ENCODE measurements at places on chromosomes 11 and 22. TPM values are rescaled to one million over a fixed set of nuclear protein-coding genes. Genes with fewer than 3 reads are reported as not detected.

GRCh38 chr11:14673824-14674405 is 30.3 kb downstream of the PDE3B start:
- DNase-seq = no peak

The KREMEN1 gene
- 8.4 TPM for total RNA-seq

The ACRV1 gene
- total RNA-seq = not detected

The GPHA2 gene
- not detected for total RNA-seq

DNA sequence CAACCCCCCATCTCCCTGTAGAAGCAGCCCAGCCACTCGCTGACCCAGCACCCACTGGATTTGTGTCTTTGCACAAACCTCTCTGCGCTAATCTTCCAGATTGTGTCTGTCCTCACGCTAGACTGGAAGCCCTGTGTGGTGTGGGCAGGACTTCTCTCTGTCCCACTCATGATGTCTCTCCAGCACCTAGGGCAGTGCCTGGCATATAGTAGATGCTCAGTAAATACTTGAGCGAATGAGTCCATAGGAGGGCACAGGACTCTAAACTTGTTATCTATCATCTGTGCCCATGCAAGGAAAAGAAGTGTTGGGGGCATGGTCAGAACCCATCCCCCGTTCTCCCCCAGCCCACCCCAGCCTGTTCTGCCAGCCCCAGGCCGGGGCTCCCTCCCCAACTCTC is 22.9 kb downstream of the RPL3 start:
- no peak for DNase-seq

The WNT7B gene
- not detected for total RNA-seq

The GDPD4 gene
- total RNA-seq = not detected

DNA sequence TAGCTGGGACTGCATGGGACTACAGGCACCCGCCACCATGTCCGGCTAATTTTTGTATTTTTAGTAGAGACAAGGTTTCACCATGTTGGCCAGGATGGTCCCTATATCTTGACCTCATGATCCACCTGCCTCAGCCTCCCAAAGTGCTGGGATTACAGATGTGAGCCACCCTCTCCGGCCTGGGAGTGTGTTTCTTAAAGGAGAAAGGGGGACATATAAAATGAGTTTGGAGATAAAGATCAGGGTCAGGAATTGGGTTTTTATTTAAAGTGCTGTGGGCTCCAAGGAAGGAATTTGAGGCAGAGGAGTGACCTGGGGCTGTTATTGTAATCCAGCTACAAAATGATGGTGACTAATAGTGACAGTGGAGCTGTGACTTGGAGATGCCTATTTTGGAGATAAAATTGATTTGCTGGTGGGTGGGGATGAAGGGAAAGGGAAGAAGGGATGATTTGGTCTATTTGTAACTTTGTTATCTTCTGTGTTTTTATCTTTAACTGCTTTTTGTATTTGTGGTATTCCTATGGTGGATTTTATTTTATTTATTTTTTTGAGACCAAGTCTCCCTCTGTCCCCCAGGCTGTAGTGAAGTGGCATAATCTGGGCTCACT is 5.0 kb downstream of the CRKL start:
- DNase-seq = no peak

The P2RX6 gene
- 0.81 TPM for total RNA-seq

The C11orf42 gene
- total RNA-seq = not detected

GRCh38 chr22:38946771-38947170 is 10.6 kb upstream of the APOBEC3A start:
- DNase-seq = no peak

The DAGLA gene
- 1.4 TPM for total RNA-seq

- DNase-seq = no peak
Observed at GRCh38 chr11:17979770-17980371, 33.0 kb downstream of the SERGEF start.

The FGF19 gene
- total RNA-seq = not detected

GRCh38 chr11:69648679-69649575 is 8.0 kb downstream of the CCND1 start:
- no peak for DNase-seq

The PGA4 gene
- not detected for total RNA-seq

- no peak for DNase-seq
Observed at GRCh38 chr11:27696115-27696514, 4.1 kb downstream of the BDNF start.

- no peak for DNase-seq
Observed at GRCh38 chr11:45663486-45664375, 1.7 kb downstream of the CHST1 start.

DNA sequence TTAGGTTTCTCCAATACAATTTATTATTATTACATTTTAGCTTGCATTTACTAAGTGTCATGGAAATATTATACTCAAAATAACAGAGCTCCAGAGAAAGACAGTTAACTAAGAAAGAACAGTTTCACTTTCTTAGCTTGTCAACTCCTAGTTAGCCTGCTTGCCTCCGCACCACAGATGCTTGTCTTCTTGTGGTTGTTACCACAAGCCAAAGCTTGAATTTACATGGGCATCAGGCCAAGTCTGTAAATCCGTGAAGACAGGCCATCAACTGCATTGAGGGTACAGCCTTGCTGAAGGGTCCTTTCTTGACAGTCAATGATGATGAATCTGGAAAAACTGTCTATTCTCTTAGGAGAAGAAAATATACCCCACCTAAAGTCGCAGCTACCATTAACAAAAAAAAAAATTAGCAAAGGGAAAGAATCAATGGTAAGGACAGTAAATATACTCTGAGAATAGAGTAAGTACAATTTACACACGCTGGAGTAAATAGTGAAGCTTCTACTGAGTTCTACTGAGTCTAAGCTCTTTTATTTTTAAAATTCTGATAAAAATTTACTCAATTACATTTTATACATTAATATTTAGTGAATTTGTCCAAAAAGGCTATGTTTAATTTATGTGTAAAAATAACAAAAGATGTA is 15.6 kb upstream of the DENND5A start:
- no peak for DNase-seq

DNA sequence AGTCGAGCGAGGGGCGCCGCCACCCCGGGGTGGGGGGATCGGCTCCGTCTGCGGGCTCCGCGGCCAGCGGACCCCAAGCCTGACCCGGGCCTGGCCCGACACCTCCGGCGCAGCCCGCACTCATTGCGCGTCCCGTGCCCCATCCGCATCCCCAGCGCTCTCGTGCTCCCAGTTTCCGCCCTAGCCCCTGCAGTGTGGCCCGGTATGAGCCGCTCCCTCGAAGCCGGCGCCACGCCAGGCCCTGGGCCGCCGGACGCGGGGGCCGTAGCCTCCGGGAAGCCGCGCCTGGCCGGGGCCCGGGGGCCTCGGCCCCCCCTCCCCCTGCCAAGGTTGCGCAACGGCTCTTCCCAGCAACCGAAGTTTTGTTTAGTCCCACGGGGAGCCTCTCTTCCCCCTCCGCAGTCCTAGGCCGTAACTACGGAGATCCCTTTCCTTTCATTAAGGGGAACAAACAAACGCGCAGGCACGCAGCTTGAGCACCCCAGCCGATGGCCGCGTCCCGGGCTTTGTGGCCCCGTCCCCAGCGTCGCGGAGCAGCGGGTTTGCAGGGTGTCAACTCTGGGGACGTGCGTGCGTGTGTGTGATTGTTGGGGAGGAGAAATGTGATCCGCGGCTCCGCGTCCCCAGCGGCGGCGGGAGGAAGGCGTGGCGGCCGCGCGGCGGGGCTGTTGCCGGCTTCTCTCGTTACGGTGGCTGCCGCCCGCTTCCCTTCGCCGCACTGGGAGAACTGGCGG is 883 bp downstream of the HIPK3 start:
- peak; percentile 40 for DNase-seq

The KRTAP5-1 gene
- not detected for total RNA-seq

GRCh38 chr11:2575591-2576051 is 124.2 kb downstream of the KCNQ1OT1 start:
- DNase-seq = no peak

DNA sequence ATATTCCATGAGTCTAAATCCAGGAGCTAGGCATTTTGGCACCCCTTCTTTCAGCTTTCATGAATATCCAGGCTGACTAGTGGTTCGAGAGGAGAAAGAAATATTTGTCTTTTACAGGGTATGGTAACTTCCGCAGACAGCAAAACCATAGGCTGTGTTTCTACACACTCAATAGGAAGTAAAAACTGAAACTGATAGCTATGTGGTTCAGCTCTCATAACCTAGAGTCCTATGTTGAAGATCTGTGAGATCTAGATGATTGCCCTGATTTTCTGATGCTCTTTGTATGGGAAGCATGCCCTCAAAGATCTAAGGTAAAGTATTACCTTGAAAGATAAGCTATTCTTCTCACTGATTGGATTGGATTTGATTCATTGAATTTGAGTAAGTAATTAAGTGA is 118.3 kb downstream of the CD44 start:
- DNase-seq = no peak

The TSSK2 gene
- not detected for total RNA-seq

The TRIM48 gene
- total RNA-seq = not detected

GRCh38 chr11:126518972-126519690 is 163.6 kb downstream of the ST3GAL4 start:
- no peak for DNase-seq

The NCR3LG1 gene
- 9.7 TPM for total RNA-seq

DNA sequence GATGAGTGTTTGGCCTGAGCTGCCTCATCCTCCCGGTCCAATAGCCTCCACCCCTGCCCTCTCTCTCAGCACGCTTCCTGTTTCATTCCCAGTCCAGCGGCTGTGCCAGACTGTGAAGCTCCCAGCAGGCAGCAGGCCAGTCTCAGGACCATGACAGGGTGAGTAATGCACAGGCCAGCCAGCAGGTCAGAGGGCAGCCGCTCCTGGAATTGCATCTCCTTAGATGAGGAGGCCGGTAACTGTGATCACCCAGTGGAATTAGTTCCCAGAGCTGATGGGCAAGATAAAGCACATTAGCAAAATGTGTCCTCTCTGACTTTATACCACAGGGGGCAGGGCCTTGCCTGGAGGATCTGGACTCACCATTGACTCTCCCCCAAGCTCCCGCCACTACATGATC is 251.2 kb downstream of the ETS1 start:
- DNase-seq = no peak

The OR52N1 gene
- 0.42 TPM for total RNA-seq

DNA sequence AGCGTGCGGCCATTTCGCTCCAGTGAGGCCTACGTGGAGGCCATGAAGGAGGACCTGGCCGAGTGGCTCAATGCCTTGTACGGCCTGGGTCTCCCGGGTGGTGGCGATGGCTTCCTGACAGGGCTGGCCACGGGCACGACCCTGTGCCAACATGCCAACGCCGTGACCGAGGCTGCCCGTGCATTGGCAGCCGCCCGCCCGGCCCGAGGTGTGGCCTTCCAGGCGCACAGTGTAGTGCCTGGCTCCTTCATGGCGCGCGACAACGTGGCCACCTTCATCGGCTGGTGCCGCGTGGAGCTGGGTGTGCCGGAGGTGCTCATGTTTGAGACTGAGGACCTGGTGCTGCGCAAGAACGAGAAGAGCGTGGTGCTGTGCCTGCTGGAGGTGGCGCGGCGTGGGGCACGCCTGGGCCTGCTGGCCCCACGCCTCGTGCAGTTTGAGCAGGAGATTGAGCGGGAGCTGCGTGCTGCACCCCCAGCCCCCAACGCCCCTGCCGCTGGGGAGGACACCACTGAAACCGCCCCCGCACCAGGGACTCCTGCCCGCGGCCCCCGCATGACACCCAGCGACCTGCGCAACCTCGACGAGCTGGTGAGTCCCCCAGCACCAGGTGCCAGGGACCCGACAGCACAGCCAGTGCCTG is 1.8 kb downstream of the GAS2L1 start:
- no peak for DNase-seq

The MAPK8IP1 gene
- 9.5 TPM for total RNA-seq

The KCNJ1 gene
- not detected for total RNA-seq

- DNase-seq = no peak
Observed at GRCh38 chr11:46410021-46410420, 18.4 kb upstream of the CHRM4 start.

The SLC6A5 gene
- total RNA-seq = not detected

The CDON gene
- total RNA-seq = 10.4 TPM

The OR4C15 gene
- total RNA-seq = not detected

DNA sequence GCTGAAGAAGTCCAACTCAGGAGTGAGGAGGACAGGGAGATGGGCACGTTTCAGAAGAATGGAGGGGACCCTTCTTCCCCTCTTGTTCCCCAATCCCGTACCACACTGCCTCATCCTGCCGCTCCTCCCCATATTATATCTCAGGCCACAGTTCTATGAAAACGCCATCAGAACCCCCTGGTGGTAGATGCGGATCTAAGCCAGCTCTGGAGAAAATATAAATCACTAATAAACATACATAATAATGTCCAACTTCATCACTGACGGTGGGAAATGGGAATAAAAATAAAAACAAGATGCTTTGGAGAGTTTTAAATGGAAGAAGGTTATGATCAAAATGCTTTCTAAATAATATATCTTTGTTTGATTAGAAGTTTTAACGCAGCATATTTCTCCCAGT is 400.3 kb downstream of the CADM1 start:
- DNase-seq = no peak

DNA sequence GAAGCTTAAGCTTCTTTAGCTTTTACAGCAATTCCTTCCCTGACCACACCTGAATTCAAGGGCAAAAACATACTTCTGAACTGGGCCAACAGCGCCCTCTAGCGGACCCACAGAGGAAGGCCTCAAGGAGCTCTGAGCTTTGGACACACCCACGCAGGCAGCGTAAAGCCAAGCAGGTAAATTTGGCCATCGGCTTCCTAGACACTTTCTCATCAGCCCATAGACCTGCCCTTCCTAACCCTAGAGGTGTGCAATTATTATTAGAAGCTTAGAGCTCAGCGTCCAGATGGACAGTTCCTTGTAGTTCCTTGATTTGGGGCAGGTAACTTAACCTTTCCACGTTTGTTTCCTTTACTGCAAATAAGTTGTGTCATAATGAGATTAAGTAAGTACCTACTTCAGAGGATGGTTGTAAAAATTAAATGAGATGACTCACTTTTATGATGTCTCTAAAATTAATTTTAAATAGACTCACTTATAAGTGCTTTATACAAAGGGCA is 25.7 kb upstream of the HMGXB4 start:
- no peak for DNase-seq

DNA sequence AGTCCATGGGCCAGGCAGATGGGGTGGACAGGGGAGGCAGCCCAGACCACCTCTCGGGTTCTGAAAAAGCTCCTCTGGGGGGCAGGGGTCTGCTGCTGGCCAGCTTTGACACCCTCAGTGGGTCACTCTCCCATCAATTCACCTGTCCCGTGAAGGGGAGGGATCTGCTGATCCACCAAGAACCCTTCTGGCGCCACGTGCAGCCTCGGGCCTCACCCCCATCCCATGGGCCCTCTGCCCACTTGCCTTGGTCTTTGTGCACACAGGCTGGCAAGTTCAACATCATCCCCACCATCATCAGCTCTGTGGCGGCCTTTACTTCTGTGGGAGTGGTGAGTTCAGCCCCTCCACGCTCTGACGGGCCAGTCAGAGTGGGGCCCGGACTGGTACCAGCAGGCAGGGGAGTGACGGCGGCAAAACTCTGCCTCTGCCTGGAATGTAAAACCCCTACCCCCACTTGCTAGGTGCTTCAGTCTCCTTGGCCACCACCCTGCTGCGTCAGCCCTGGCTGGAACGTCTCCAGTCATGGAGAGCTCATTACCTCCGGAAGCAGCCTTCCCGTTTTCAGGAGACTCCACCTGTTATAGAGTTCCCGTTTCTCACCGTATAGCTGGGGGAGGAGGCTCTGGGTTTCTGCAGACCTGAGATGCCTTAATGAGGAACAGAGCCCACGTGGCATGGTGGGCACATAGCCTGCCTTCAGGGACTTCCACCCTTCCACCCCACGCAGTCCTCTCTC is 12.7 kb downstream of the PRG3 start:
- DNase-seq = no peak
